ENCODE measurements at places on chromosomes 16 and 17. TPM values are rescaled to one million over a fixed set of nuclear protein-coding genes. Genes with fewer than 3 reads are reported as not detected.

Gene KCNJ12
- 2.5 TPM for total RNA-seq

Gene NHLRC4
- 0.98 TPM for total RNA-seq

- DNase-seq, result no peak
Measured at GRCh38 chr16:87094556-87094865, 222.7 kb downstream of the C16orf95 start.

DNA sequence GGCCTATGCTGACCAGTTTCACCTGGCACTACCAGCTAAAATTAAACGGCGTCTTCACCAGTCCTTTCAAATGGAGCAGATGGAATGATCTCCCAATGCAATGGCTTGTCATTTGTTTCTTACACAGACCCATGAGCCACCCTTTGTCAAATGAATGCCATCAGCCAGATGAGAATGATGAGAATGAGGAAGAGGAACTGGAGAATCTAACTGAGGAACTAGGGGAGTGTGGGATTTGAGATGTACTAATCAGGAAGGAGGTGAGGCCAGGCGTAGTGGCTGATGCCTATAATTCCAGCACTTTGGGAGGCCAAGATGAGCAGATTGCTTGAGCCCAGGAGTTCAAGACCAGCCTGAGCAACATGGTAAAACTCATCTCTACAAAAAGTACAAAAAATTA is 116.4 kb downstream of the HS3ST3A1 start:
- no peak for DNase-seq

DNA sequence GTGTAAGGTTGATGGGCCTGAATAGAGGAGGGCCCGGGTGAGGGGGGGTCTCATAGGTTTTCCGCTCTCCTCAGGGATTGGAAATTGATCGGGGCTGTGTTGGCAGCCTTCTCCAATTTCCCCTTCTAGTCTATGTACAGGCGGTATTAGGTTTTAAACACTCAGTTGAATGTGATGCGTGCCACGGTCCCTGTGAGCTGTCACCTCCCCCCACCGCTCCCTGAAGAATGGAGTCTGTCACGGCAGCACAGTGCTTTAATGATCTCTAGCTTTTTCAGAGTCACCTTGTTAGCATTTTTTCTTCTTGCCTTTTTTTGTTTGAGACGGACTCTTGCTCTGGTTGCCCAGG is 800 bp downstream of the COX4I1 start:
- no peak for DNase-seq

Data from upper lobe of right lung (tissue), 1 donor.